Vagina (tissue), 2 donors: ENCODE measurements at places on chromosomes 5 and 9. TPM values are rescaled to one million over a fixed set of nuclear protein-coding genes. Genes with fewer than 3 reads are reported as not detected.

DNA sequence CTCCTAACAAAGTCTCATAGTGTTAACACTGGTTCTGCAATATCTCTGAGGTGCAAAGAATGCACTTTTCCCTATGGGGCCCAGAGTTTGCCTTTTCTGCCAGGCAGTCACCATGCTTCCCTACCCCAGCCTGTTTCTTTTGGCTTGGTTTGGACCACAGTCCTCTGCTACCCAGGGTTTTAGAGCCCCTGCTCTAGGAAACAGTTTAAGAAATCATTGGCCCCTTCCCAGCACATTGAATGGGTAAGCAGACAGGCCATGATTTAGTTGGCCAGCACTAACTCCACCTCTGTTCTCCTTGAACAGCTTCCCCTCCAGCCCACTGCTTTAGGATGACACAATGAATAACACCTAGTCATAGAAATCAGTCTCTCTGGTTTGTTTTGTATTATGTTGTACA, 73.2 kb downstream of the UBAP1 start:
- no peak for DNase-seq

TMEM252 gene
- not detected for total RNA-seq

- no peak for DNase-seq
Observed at GRCh38 chr5:58491216-58491892, at the start of gene GAPT. Gene GAPT, plus strand, starts transcription at chr5:58491435. Its CDS starts 3,102 bp downstream, at chr5:58494537.

DNA sequence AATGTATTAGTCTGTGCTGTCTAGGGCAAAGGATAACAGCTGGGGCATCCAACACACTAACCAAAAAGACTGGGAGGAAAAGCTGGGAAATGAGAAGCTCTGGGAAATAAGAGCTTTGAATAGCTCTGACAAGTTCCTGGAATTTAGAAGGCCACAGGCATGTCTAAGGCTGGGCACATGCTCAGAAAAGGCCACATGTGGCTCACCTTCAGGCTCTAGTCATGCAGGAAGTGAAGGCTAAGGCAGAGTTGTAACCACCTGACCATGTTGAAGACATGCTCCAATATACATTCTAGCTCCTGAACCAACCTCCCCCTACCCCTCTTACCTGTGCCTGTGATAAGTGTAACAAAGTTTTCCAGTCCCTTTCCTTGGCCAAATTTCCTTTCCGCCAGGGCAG, 31.7 kb downstream of the CLTA start:
- no peak for DNase-seq

DNA sequence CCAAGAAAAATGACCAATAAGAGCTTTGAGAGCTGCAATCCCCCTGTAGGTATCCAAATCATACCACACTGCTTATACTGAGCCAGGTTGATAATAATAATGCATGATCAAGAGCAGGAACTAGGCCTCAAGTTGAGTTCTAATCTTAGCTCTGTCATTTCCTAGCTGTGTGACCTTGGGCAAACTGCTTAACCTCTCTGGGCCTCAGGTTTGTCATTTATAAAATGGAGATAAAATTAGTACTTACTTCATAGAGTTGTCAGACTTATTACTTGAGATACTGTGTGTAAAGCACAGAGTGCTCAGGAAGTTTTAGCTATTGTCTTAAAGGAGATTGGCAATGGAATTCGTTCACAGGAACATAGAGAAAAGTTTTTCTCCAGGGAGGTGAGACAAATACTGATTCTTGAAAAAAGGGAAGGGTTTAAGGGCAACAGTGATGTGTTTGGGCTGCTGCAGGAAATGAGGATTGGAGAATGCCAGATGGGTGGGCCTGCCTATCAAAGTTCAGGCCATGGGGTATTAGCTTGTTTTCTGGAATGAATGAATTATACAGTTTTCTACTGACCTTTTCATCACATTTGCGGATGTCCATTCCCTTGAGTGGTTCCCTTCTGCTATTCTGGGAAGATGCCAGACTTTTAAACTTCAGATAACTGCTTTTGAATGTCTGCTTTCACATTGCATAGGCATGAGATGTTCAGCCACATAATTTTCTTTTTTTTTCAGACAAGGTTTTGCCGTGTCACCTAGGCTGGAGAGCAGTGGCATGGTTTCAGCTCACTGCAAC, 10.2 kb upstream of the ATP6V0E1 start:
- DNase-seq: no peak

HNRNPK gene
- 409 TPM for total RNA-seq
